ENCODE measurements at places on chromosomes 3 and 15. TPM values are rescaled to one million over a fixed set of nuclear protein-coding genes. Genes with fewer than 3 reads are reported as not detected.

The PATL2 gene
- 0.16 TPM for total RNA-seq

The GOLGA8O gene
- total RNA-seq, result 0.16 TPM

The CKMT1A gene
- not detected for total RNA-seq

The ALS2CL gene
- total RNA-seq, result 9.9 TPM

The TM4SF18 gene
- 498 TPM for total RNA-seq

The CP gene
- 0.81 TPM for total RNA-seq

The KLHL40 gene
- not detected for total RNA-seq

The SLC6A11 gene
- not detected for total RNA-seq

The CACNA2D3 gene
- not detected for total RNA-seq

The CNTN4 gene
- total RNA-seq, result not detected

The GJD2 gene
- not detected for total RNA-seq

The WNT5A gene
- 3.7 TPM for total RNA-seq

The GNL3 gene
- total RNA-seq, result 64.9 TPM

The TEX55 gene
- total RNA-seq, result not detected

The NMD3 gene
- 78.5 TPM for total RNA-seq

The PCYT1A gene
- total RNA-seq, result 90.4 TPM

The C3orf20 gene
- total RNA-seq, result not detected

The GMNC gene
- under 0.01 TPM for total RNA-seq

The CCR4 gene
- total RNA-seq, result 0.25 TPM

The PIF1 gene
- 13.4 TPM for total RNA-seq

The SLC15A2 gene
- under 0.01 TPM for total RNA-seq

The PLA2G4E gene
- total RNA-seq, result not detected

The DIS3L gene
- total RNA-seq, result 14.4 TPM

The PRKCD gene
- total RNA-seq, result 2.8 TPM

The APBA2 gene
- 3.1 TPM for total RNA-seq

The NAALADL2 gene
- total RNA-seq, result 0.65 TPM

The GOLGA6L24 gene
- not detected for total RNA-seq

The GP9 gene
- not detected for total RNA-seq

The ISL2 gene
- under 0.01 TPM for total RNA-seq

The ADIPOQ gene
- total RNA-seq, result not detected

The ROPN1 gene
- not detected for total RNA-seq

The ERICH6 gene
- not detected for total RNA-seq

The DUOXA1 gene
- not detected for total RNA-seq

The NOX5 gene
- not detected for total RNA-seq

The NME9 gene
- total RNA-seq, result not detected

The CFAP92 gene
- total RNA-seq, result 0.69 TPM

The FBXW12 gene
- total RNA-seq, result not detected

The CTXN2 gene
- total RNA-seq, result not detected

The CCDC50 gene
- total RNA-seq, result 96.2 TPM

The RPN1 gene
- 449 TPM for total RNA-seq

The ZNF80 gene
- not detected for total RNA-seq

The THSD4 gene
- total RNA-seq, result 7.8 TPM

The TMC3 gene
- total RNA-seq, result not detected

The DNAH12 gene
- 0.16 TPM for total RNA-seq

The ZNF662 gene
- 0.81 TPM for total RNA-seq

The CDV3 gene
- total RNA-seq, result 244 TPM

The IDH2 gene
- total RNA-seq, result 50.5 TPM

The UBL7 gene
- 16.8 TPM for total RNA-seq

The BOC gene
- 0.13 TPM for total RNA-seq

The CYP8B1 gene
- total RNA-seq, result not detected

The FGF7 gene
- not detected for total RNA-seq

The CCRL2 gene
- 6.3 TPM for total RNA-seq

The MORC1 gene
- not detected for total RNA-seq

The BCHE gene
- total RNA-seq, result 24.3 TPM

The ITIH4 gene
- 0.38 TPM for total RNA-seq

The CCR8 gene
- not detected for total RNA-seq

The ONECUT1 gene
- not detected for total RNA-seq

Data from bladder microvascular endothelial cell (primary cell).